Osteoblast (primary cell): ENCODE measurements at places on chromosomes 6 and 20. TPM values are rescaled to one million over a fixed set of nuclear protein-coding genes. Genes with fewer than 3 reads are reported as not detected.

GRCh38 chr6:167047554-167047953, 48.4 kb downstream of the CEP43 start:
- DNase-seq = no peak
- H3K4me3 ChIP-seq = no peak overlapping the region
- no peaks in the 10 kb centered on the region for H3K27me3 ChIP-seq

GRCh38 chr20:45283551-45284057, 23.0 kb upstream of the RBPJL start:
- peaks cover 3% of the 10 kb centered on the region for H3K27me3 ChIP-seq
- no peaks in the 10 kb centered on the region for H3K4me1 ChIP-seq
- H3K36me3 ChIP-seq = no peaks in the 10 kb centered on the region

- H3K36me3 ChIP-seq = no peaks in the 10 kb centered on the region
- H3K4me1 ChIP-seq = peaks cover 31% of the 10 kb centered on the region
- peak; percentile 85 for DNase-seq
- no peaks in the 10 kb centered on the region for H3K27me3 ChIP-seq
- H3K27ac ChIP-seq = peak overlapping the region; percentile 63
These were observed 675 bp upstream of the TRERF1 start for GRCh38 chr6:42452171-42453030.

GRCh38 chr6:164294047-164294784, 879.7 kb downstream of the QKI start:
- H3K4me1 ChIP-seq = no peaks in the 10 kb centered on the region
- H3K27ac ChIP-seq = no peak overlapping the region
- H3K27me3 ChIP-seq = no peaks in the 10 kb centered on the region
- H3K4me3 ChIP-seq = no peak overlapping the region
- DNase-seq = no peak
- no peaks in the 10 kb centered on the region for H3K36me3 ChIP-seq

Gene TGM3
- total RNA-seq = not detected in 2 replicates
